ENCODE measurements at places on chromosomes 4 and X.

- no peak for DNase-seq
Observed at GRCh38 chrX:72100824-72101351, 30.8 kb downstream of the RTL5 start.

DNA sequence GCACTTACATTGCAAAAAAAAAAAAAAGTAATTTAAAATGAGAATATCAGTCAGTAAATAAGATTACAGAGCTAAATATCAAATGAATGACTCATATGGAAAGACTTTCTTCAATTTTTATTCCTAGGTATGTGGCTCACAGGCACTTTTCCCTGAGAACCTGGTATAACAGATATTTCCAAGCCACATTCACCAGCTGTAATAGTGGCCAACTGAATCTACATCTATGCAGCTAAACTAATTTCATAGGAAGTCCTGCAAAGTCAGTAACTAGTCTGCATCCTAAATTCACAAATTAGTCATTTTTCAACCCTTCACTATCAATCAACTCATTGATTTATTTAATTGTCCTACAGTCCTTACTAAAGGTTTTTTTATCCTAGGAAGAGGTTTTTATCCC lies 5.6 kb downstream of the PDE5A start:
- DNase-seq = no peak

GRCh38 chr4:99715286-99715685 lies 57.7 kb upstream of the C4orf54 start:
- no peak for DNase-seq

- DNase-seq = no peak
Observed at GRCh38 chr4:80229128-80229527, 31.8 kb downstream of the PRDM8 start.

Data from ascending aorta (tissue), 2 donors.